ENCODE measurements at places on chromosomes 2 and 18.

GRCh38 chr18:48037481-48038271 is 107.2 kb upstream of the SMAD2 start:
- no peak for DNase-seq

GRCh38 chr2:167424221-167424620 is 535.9 kb downstream of the XIRP2 start:
- DNase-seq, result no peak

DNA sequence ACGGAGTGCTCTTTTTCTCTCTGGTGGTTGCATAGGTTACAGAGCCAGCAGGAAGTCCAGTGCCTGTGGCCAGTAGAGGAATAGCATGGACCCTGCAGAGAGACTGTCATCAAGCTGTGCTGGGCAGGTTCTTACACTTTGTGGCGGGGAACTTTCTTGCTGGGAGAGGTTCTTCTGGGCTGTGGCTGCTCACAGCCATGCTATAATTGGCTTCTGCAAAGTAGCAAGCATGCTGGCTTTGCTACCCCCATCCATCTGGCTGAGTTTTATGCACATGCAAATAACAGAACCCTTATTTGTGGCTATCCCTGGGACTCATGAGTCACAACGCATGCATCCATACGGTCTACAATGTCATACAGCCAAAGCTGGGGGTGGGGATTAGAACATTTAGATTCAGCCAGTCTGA is 68.9 kb downstream of the PLCL1 start:
- DNase-seq, result no peak

- DNase-seq, result no peak
These were observed 8.7 kb downstream of the SP140 start for GRCh38 chr2:230234122-230234722.

- no peak for DNase-seq
These were observed 89.1 kb downstream of the RAD51AP2 start for GRCh38 chr2:17429130-17429529.

GRCh38 chr2:88053296-88053695 is 2.3 kb downstream of the KRCC1 start:
- no peak for DNase-seq

GRCh38 chr2:16561676-16562075 is 104.0 kb downstream of the CYRIA start:
- no peak for DNase-seq

DNA sequence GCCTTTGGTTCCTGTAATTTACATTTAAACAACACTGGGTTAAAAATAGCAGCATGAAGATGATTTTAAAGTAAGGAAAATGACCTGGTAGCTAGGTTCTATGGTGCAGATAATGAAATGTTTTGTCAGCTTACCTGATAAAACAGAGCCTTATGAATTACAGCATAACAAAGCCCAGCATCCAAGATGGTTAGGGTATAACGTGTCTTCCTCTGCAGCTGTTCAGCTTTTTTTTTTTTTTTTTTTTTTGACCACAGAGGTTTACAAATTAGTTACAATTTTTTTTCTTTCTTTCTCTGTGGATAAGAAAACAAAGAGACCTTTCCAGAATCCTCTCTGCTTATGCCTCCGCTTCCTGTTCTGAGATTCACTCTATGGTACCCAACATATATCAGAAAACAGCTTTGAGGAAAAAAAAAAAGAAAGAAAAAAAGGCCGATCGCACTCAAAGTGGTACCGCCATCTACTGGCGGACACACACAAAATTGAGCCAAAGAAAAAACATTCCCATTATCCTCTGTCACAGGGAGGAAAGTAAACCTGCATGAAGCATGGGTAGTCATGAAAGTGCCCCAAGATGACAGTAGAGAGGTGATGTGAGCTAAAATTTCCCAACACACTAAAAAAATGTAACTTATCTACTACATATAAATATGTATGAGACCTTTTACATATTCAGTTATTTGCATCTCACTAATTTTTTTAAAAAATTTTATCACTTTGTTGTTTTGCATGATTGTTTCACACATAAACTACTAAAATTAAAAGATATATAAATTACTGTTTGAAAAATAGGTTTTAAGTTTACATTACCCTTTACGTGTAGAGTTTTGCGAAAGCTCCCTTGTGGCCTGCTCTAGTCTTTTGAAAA is at the start of gene SCN3A:
Gene SCN3A, minus strand, starts transcription at position 362 of the 871 bp plus-strand sequence. CDS start 27,656 bp downstream, outside the sequence.
- no peak for DNase-seq

DNA sequence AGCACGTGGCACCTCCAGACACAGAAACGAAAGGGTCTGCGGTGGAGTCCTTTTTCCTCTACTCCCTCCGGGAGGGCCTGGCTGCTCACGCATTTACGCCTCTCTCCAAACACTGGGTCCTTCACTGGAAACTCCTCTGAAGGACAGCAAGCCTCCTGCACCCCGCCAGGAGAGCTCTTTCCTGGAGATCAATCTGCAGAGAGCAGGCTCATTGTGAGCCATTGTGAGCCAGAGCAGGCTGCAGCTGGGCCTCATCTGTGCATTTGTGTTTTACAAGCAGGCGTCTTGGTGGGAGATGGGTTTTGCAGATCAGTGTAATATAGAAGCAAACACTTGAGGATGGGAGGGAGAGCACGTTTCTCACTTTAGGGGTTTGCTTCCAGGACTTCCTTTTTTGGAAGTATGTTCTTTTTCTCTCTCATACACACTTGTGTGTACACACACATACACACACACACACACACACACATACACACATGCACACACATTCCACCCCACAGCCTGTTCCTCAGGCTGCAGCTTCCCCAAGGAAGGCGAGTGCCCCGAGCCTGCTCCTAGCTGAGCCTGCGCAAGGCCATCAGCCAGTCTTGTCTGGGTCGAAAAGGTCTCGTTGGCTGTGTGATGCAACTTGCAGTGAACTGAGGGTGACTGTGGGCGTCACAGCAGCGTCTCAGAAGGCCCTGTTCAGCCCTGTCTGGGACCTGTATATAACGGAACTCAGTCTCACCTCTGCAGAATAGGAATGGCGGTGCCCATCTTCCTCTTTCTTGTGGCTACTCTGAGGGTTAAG is 163.5 kb downstream of the GLI2 start:
- no peak for DNase-seq

GRCh38 chr2:136389809-136390208 is 271.9 kb upstream of the CXCR4 start:
- no peak for DNase-seq

- no peak for DNase-seq
These were observed 110.5 kb downstream of the CCDC148 start for GRCh38 chr2:158346032-158346431.

GRCh38 chr18:72673242-72673641 is 129.1 kb upstream of the CBLN2 start:
- no peak for DNase-seq

- DNase-seq, result no peak
These were observed 55.0 kb downstream of the PKDCC start for GRCh38 chr2:42102591-42103450.

GRCh38 chr2:96138179-96139145 is at the start of gene ASTL:
ASTL (minus strand) TSS chr2:96138502; CDS start chr2:96138436, 66 bp downstream.
- DNase-seq, result no peak

Data from activated T-helper 1 cell treated with anti-CD3 and anti-CD28 coated beads, Interleukin-2, amount 50 U/mL, for 16 hours (primary cell).